ENCODE measurements at places on chromosomes 1 and 21.

GRCh38 chr21:39006571-39007311 lies 176.5 kb downstream of the PSMG1 start:
- no peak overlapping the region for H3K4me3 ChIP-seq
- DNase-seq: peak; percentile 85
- no peaks in the 10 kb centered on the region for H3K36me3 ChIP-seq
- peak overlapping the region; percentile 80 for H3K27ac ChIP-seq

DNA sequence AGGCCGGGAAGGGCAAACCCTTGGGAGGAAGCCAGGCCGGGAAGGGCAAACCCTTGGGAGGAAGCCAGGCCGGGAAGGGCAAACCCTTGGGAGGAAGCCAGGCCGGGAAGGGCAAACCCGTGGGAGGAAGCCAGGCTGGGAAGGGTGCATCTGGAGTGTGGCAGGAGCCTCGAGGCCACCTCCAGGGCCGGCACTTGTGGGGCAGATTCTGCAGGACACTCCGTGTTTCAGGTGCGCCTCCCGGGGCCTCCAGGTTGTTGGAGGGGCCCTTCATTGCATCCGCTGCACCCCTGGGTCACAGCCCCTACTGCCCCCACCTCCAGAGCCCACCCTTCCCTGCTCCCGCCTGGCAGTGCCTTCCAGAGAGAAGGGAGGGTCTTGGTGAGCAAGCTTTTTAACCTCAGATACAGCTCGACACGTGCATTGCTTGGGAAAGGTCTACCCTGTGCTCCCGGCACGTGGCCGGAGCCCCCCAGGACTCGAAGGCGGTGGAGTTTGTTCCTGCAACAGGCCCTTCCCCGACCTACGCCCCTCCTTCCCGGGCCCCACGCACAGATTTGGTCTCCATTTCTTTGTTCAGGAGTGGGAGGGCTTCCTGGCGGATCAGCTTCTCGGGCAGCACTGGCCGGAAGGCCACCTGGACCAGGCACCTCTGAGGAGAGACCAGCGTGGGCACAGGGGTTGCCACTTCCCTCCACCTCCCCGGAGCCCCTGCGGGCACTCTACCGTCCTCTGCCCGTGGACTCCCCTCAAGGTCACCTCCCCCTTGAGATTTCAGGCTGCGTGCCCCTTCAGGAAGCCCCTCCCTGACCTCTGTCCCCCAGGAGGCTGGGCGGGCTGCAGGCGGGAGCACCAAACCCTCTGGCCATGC lies 9.4 kb upstream of the TMEM52 start:
- peaks cover 10% of the 10 kb centered on the region for H3K4me1 ChIP-seq
- no peak overlapping the region for H3K27ac ChIP-seq
- no peak for DNase-seq
- no peaks in the 10 kb centered on the region for H3K27me3 ChIP-seq
- H3K36me3 ChIP-seq: no peaks in the 10 kb centered on the region

DNA sequence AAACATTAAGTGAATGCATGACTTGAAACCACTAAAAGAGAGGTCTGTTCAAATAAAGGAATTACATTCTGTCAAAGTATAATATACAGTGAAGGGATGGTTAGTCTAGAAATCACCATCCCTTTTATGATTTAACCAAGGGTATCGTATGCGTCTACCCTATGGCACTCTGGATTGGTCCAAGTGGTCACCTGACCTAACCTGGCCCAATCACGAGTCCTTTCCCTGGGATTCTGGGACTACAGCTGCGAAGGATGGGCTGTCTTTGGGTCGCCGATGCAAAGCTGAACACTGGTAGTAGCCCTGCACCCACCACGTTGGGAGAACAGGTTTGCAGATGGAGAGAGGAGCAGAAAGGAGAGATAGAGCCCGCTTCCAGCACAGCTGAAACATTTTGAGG lies 30.4 kb upstream of the C1orf198 start:
- H3K27ac ChIP-seq: no peak overlapping the region
- H3K36me3 ChIP-seq: no peaks in the 10 kb centered on the region
- no peak for DNase-seq

DNA sequence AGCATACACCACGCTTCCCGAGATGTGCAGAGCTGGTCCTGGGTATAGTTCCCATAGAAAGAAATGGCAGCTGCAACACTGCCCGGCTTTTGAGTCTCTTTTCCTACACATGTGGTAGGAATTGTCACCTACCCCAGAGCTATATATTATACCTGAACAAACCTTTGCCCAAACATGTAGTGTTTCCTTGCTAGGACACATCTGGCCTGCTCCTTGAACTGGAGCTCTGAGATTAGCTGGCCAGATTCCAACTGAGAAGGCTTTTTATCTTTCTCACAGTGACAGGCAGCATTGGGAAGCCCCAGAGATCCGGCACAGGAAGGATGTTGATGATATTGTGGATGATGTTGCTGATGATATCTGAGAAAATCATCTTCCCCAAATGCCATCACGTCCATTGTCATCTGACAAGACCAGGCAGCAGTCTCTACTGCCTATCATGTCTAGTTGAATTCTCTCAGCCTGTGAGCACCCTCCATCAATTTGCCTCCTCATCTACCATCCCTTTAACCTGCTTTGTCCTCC lies 115.0 kb upstream of the SMYD2 start:
- no peak for DNase-seq
- H3K4me3 ChIP-seq: no peak overlapping the region
- no peaks in the 10 kb centered on the region for H3K4me1 ChIP-seq
- H3K27ac ChIP-seq: no peak overlapping the region

- no peak overlapping the region for H3K27ac ChIP-seq
- peaks cover 7% of the 10 kb centered on the region for H3K27me3 ChIP-seq
- H3K4me1 ChIP-seq: peaks cover 16% of the 10 kb centered on the region
Measured at GRCh38 chr1:65524931-65525265, 104.4 kb downstream of the LEPR start.

DNA sequence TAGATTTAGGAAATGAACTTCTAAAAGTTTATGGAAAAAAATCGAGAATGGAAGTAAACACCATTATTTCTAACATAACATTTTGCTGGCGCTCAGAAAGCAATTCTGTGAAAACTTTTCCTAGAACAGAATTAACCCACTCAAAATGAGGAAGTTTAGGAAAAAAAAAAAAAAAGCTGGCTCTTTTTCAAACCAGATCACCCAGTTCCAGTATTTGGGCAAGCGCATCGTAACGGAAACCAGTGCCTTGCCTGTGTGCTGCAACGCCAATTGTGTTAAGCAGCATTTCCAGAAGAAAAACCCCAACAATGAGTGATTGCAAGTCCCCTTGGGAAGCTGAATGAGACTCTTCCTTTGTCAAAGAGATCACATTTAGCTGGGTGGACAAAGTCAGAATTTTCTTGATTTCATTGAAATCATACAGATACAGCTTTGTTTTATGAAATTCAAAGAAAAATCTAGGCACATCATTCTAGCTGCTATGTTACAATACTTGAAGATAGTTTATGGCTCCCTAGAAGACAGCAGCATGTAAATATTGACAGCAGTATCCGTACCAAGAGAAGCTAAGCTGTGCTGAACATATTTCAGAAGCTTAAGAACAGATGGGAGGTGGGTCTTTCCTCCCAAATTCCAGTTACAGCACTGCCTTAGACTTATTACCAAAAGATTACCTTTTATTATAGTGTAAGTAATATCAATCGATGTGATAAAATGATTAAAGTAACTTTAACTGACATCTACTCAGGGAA lies 113.4 kb downstream of the ERG start:
- no peak overlapping the region for H3K4me3 ChIP-seq
- H3K36me3 ChIP-seq: peaks cover 39% of the 10 kb centered on the region

DNA sequence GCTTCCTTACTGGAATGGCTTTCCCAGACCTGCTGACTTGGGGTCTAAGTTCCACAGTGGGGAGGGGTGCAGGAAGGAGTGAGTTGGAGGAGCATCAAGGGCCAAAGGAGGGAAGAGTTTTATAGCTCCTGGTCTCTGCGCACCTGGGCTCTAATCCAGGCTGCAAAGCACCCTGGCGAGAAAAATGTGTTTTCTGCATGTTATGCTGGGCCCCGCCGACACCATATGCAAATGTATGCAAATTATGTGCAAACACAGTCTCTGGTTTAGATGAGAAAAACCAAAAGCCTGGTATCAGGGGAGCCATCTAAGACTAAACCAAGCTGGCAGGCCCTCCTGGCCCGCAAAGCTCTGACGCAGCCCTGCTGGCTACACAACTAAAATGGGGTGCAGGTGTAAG lies 95.0 kb downstream of the VWA5B1 start:
- DNase-seq: no peak
- no peak overlapping the region for H3K27ac ChIP-seq
- H3K4me3 ChIP-seq: no peak overlapping the region
- peaks cover 10% of the 10 kb centered on the region for H3K27me3 ChIP-seq
- H3K4me1 ChIP-seq: no peaks in the 10 kb centered on the region

DNA sequence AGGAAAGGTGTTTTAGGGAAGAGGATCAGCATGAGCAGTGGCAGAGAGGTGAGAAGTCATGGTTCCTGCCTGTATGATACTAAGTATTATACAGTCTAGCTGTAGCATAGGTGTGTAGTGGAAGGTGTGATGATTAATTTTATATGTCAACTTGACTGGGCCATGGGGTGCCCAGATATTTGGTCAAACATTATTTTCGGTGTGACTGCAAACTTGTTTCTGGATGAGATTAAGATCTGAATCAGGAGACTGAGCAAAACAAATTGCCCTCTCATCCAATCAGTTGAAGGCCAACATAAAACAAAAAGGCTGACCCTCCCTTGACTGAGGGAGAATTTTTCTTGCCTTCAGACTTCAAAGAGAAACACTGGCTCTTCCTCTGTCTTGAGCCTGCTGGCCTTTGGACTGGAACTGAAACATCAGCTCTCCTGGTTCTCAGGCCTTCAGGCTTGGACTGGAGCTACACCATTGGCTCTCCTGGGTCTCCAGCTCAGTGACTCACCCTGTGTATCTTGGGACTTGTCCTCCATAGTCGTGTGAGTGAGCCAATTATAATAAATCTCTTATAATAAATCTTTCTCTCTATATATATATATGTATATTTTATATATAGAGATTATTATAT lies 6.8 kb upstream of the CDC42 start:
- H3K27me3 ChIP-seq: no peaks in the 10 kb centered on the region
- no peaks in the 10 kb centered on the region for H3K36me3 ChIP-seq
- H3K4me1 ChIP-seq: no peaks in the 10 kb centered on the region
- no peak overlapping the region for H3K4me3 ChIP-seq
- H3K27ac ChIP-seq: no peak overlapping the region

- no peak overlapping the region for H3K27ac ChIP-seq
- H3K27me3 ChIP-seq: no peaks in the 10 kb centered on the region
- DNase-seq: no peak
- no peaks in the 10 kb centered on the region for H3K36me3 ChIP-seq
- no peak overlapping the region for H3K4me3 ChIP-seq
Measured at GRCh38 chr1:9453779-9454418, 85.4 kb upstream of the SLC25A33 start.

DNA sequence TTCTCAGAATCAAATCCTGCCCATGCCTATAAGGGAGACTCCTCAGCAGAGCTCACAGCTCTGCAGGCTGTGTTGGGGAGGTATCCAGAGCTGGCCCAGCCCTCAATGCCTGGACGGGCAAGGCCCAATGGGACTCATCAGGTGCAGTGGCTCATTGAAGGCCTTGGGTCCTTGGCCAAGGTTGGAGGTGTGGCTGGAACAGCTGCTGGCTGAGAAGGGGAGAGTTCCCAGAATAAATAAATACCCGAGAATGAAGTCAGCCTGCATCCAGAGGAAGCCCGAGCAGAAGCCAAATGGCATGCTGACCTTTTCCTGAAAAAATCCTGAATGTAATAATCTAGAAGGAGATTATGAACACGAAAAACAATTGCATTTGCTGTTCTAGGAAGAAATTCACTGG lies 25.2 kb upstream of the IKBKE start:
- H3K36me3 ChIP-seq: peaks cover 24% of the 10 kb centered on the region
- H3K27ac ChIP-seq: no peak overlapping the region
- H3K4me1 ChIP-seq: peaks cover 17% of the 10 kb centered on the region
- no peaks in the 10 kb centered on the region for H3K27me3 ChIP-seq
- DNase-seq: peak; percentile 51

GRCh38 chr1:62989497-62989896 lies 205.6 kb downstream of the ATG4C start:
- no peaks in the 10 kb centered on the region for H3K4me1 ChIP-seq
- no peak for DNase-seq
- no peak overlapping the region for H3K27ac ChIP-seq
- no peaks in the 10 kb centered on the region for H3K36me3 ChIP-seq
- no peak overlapping the region for H3K4me3 ChIP-seq
- no peaks in the 10 kb centered on the region for H3K27me3 ChIP-seq

GRCh38 chr21:29418813-29419212 lies 120.1 kb downstream of the BACH1 start:
- H3K4me1 ChIP-seq: no peaks in the 10 kb centered on the region
- H3K27ac ChIP-seq: no peak overlapping the region
- no peak for DNase-seq

- H3K27ac ChIP-seq: no peak overlapping the region
- no peak overlapping the region for H3K4me3 ChIP-seq
- no peaks in the 10 kb centered on the region for H3K36me3 ChIP-seq
- H3K4me1 ChIP-seq: no peaks in the 10 kb centered on the region
Measured at GRCh38 chr21:46172863-46173528, 11.3 kb downstream of the SPATC1L start.

DNA sequence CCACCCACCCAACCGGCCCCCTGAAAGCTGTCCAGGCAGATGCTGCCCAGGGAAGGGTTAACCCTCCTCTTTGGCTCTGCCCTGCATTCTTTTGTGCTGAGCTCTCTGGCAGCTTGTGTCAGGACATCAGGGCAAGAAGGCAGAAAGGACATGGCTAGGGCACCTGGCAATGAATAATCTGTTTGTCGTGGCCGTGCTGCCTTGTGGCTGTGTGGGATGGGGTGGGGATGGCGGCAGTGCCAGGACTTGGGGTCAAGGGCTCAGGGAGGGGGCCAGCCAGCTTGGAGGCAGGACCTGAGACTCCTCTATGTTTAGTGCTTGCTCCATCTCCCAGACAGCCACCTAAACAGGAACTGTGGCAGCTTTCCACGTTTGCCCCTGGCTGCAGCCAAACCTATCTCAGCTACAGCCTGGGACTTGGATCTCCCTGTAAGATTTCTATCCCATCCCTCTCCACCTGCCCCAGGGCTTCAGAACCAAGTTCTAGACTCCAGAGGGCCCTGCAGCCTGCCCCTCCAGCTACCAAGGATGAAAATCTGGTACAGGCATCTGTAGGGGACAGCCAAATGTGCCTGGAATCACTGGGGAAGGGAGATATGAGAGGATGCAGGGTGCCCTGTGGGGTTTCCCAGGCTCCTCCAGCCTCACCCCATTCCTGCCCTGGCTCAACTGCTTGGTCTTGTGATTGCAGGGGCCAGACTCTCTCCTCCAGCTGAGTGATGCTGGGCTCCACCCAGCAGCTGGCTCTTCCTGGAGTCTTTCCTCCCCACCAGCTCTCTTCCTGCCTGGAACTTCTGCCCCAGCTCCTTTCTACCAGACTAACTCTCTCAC lies 9.6 kb upstream of the GPR37L1 start:
- H3K36me3 ChIP-seq: no peaks in the 10 kb centered on the region
- H3K27ac ChIP-seq: peak overlapping the region; percentile 68
- no peaks in the 10 kb centered on the region for H3K27me3 ChIP-seq
- H3K4me3 ChIP-seq: no peak overlapping the region
- DNase-seq: no peak

GRCh38 chr1:176225911-176226310 lies 18.8 kb upstream of the COP1 start:
- no peaks in the 10 kb centered on the region for H3K4me1 ChIP-seq
- H3K36me3 ChIP-seq: no peaks in the 10 kb centered on the region
- H3K27me3 ChIP-seq: no peaks in the 10 kb centered on the region
- DNase-seq: no peak

GRCh38 chr1:87180682-87181081 lies 148.0 kb upstream of the LMO4 start:
- H3K4me1 ChIP-seq: no peaks in the 10 kb centered on the region
- H3K4me3 ChIP-seq: no peak overlapping the region
- no peaks in the 10 kb centered on the region for H3K27me3 ChIP-seq
- no peaks in the 10 kb centered on the region for H3K36me3 ChIP-seq
- no peak for DNase-seq
- peak overlapping the region; percentile 14 for H3K27ac ChIP-seq
